ENCODE measurements at places on chromosomes 11 and 22. TPM values are rescaled to one million over a fixed set of nuclear protein-coding genes. Genes with fewer than 3 reads are reported as not detected.

DNA sequence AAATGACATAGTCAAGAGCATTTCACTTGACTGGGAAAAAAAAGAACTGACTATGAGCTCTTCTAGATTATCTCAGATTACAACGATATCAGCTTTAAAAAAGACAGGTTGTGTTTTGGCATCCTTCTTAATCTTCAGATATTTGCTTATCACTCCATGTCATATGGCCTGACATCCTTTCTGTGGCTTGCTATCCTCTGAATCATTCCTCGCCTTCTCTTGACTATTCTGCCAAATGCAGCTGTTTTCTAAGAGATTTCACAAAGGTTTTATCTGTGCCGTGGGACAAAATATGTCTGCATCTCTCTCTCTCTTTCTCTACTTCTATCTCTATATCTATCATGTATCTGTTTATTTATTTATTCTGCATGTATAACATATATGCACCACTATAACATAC, 746.1 kb downstream of the CNTN5 start:
- DNase-seq = no peak

- DNase-seq = no peak
These were observed 1.2 kb downstream of the OOSP1 start for GRCh38 chr11:59939482-59939881.

Gene ANO1
- total RNA-seq = 181 TPM

DNA sequence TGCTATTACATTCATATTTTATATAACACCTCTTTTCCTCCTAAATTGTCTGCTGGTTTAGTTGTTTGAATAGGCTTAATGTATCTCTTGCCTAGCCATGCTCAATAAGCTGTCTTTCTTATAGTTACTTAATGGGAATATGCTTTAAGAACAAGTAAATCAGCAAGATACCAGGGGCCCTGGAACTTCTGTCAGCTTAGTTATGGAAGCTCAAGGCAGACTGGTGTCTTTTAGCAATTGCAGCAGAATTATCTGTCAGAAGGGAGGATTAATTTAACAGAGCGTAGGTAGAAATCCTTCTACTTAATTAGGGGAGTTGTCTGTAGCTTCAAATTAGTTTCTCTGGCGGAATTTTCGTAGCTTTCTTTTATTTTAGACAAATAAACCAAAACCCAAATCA, 94.9 kb downstream of the C11orf91 start:
- no peak for DNase-seq

DNA sequence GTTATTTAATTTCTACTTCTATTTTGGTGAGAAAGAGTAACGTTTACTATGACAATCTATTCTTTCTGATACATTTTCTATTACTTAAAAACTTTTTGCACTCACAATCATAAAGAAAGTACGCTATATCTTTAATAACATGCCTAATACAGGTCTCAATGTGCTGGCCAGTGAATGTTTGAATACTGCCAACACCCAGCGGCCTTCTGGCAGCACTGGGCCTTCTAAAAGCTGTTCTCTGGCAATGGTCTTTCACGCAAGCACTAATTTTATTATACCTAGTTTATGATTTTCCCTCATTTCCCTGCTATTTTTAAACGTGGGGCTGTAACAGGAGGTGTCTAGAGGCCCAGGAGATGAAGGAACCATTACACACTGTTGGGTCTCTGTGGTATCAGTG, 349.8 kb upstream of the PITPNB start:
- DNase-seq = no peak

DNA sequence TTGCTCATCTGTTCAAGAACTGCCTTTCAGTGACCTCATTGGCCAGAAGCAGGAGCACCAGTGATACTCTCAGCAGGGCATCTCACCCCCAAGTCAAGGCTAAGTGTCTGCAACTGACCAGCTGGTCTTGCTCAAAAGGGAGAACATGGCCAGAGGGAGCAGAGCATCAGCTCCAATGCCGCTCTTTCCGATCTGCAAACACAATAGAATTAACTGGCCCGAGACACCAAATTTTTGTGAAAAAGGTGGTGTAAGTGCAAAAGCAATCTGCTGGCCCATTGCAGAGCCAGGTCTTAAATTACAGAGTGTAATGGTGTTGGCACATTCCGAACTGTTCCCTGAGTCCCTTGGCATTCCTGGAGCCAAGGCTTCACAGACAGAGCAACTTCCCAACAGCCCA, 97.0 kb downstream of the PKNOX2 start:
- no peak for DNase-seq

- DNase-seq = no peak
These were observed 21.0 kb downstream of the PHLDB1 start for GRCh38 chr11:118628432-118628831.

DNA sequence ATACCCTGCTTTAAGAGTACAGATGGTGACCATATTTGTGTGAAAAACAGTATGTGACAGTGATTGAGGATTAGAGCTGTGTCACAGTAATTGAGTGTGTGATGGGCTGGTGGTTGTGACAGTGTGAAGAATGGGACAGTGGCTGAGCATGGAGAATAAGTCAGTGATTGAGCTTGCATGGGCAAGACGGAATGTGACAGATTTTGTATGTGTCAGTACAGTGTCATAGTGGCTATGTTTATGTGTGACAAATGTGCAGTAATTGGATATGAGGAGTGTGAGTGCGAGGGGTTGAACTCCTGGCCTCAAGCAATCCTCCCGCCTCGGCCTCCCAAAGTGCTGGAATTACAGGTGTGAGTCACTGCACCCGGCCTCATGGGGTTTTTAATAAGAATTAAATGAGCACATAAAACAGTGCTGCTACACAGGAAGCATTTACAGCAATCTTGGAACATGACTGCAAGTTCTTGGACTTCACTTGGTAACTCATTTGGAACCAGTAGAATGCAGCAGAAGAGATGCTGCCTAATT, 583 bp upstream of the RRAS2 start:
- DNase-seq = no peak

Gene KLHDC7B
- under 0.01 TPM for total RNA-seq

- peak; percentile 6 for DNase-seq
These were observed 230.4 kb upstream of the MTNR1B start for GRCh38 chr11:92739041-92739440.

Gene TESMIN
- 15.4 TPM for total RNA-seq

DNA sequence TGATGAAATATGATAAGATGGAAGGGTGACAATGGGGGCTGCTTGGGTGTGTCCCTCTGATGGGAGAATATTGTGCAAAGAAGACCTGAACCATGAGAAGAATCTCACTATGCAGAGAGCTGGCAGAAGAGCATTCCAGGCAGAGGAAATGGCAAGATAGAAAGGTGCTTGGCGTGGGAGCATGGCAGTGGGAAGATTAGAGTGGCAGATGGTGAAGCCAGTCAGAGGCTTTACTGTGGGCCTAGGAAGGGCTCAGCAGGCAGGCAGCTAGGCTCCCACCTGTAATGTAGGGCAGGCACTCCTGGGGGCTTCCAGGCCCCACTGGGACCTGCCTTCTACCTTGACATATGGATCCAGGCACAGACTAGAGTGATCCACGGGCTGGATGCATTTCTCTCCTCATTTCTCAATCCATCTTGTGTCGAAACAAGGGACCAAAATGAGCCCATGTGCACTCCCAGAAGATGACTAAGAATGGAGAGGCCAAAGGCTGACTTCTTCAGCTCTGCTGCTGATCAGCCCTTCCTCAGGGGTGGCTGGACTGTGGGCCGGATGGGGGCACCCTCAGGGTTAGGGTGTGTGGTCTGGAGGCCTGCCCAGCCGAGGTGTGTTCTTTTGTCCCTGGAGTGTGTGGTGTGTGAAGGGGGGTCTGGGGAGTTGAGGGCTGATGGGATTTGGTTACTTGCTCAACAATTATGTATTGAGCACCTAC, 88.3 kb downstream of the TSPAN18 start:
- no peak for DNase-seq

DNA sequence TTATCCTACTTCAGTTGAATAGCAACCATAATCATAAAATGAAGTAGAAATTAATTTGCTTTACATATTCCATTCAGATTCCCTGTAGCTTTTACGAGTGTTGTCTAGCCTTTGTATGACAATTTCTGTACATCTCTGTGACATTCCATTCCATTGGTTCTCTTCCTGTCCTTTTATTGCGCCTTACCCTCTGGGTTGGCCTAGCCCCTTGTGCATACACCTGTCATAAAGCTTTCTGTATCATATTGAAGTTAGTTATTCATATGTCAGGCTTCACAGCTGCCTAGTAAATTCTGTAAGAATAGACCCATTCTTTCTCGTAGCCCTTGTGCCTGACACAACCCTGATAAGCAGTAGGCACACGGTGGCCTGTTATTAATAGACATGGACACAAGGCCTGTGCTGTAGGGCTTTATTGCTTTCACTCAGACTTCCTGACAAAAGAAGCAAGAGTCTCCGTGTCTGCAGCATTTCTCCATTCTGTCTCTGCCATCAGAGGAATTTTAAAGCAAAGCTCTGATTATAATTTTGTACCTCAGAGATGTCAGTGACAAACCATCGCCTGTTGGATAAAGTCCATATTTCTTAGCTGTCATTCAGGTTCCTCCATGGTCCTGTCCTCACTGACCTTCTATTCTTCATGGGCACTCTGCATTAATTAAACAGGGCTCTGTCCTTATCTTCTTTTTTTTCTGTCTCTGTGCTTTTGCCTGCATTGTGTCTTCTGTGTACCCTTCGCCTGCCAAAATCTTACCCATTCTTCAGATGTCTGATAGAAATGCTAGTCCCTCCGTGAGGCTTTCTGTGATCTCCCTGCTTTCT, 49.4 kb downstream of the BID start:
- no peak for DNase-seq

Measured in mammary epithelial cell (primary cell).